H9 (cell line): ENCODE measurements at places on chromosomes 3 and 15. TPM values are rescaled to one million over a fixed set of nuclear protein-coding genes. Genes with fewer than 3 reads are reported as not detected.

Gene PRTG
- 4.4 and 5.7 TPM in 2 replicates for total RNA-seq

Gene PTH1R
- 0.99 and 1.0 TPM in 2 replicates for total RNA-seq

DNA sequence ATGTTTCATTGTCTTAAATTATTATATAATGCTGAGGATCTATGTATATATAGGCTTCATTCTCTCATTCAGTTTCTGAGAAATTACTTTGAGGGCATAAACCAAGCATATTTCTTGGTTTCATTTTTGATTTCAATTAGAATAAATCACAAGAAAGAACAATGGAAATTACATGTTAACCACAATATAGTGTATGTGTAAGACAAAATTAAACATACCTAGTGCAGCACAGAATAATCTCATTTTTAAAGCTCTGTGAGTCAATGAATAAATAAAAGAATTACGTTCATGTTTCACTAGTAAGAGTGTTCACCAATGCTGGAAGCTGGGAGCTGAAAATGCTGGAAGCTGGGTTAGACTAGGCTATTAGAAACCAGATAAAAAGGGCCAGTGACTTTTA, 72.8 kb downstream of the UBE3A start:
- no peaks in the 10 kb centered on the region for H3K27me3 ChIP-seq
- H3K36me3 ChIP-seq = peaks cover 14% of the 10 kb centered on the region
- H3K4me3 ChIP-seq = no peak overlapping the region
- no peak overlapping the region for H3K27ac ChIP-seq
- DNase-seq = no peak

GRCh38 chr3:14534516-14535191, 5.5 kb downstream of the GRIP2 start:
- DNase-seq = peak; percentile 85
- H3K36me3 ChIP-seq = no peaks in the 10 kb centered on the region
- peaks cover 14% of the 10 kb centered on the region for H3K4me1 ChIP-seq
- peak overlapping the region; percentile 73 for H3K4me3 ChIP-seq

DNA sequence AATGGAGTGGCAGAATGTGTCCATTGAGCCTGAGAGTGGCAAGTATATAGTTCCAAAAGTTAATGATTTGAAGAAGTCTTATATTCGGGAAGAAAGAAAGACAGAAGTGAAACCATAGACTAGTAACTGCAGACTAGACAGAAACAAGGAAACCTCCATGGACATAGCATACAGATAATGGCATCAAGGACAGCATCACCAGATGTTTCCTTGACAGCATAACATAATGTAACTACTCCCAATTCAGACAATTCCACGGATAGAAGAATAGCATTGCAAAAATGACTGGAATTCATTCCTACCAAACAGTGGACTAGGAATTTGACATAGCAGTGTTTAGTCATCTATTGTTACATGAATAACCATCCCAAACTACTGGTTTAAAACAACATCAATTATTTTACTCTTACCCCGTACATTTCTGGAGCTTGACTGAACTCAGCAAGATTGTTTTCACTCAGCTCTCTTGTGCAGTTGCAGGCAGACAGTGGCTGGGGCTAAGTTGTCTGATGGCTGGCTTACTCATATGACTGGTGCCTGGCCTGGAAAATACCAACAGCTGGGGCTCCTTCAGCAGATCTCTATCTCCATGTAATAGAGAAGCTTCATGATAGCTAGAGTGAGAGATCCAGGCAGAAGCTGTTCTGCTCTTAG, 109.7 kb upstream of the GADL1 start:
- H3K4me1 ChIP-seq = no peaks in the 10 kb centered on the region
- no peak overlapping the region for H3K27ac ChIP-seq
- H3K4me3 ChIP-seq = no peak overlapping the region
- no peaks in the 10 kb centered on the region for H3K27me3 ChIP-seq
- H3K36me3 ChIP-seq = no peaks in the 10 kb centered on the region
- DNase-seq = no peak

GRCh38 chr3:59341459-59341858, 291.6 kb upstream of the CFAP20DC start:
- H3K4me1 ChIP-seq = no peaks in the 10 kb centered on the region
- no peak overlapping the region for H3K4me3 ChIP-seq
- H3K27ac ChIP-seq = no peak overlapping the region
- DNase-seq = no peak
- no peaks in the 10 kb centered on the region for H3K36me3 ChIP-seq
